ENCODE measurements at places on chromosomes 11 and 22.

GRCh38 chr11:121383716-121384115, 68.4 kb upstream of the SORL1 start:
- no peak for DNase-seq

GRCh38 chr11:109733245-109733644, 311.3 kb downstream of the C11orf87 start:
- DNase-seq, result no peak

- DNase-seq, result no peak
Measured at GRCh38 chr22:30470655-30471054, 1.2 kb downstream of the SEC14L3 start.

GRCh38 chr11:111120161-111120560, 125.4 kb upstream of the POU2AF2 start:
- DNase-seq, result no peak

DNA sequence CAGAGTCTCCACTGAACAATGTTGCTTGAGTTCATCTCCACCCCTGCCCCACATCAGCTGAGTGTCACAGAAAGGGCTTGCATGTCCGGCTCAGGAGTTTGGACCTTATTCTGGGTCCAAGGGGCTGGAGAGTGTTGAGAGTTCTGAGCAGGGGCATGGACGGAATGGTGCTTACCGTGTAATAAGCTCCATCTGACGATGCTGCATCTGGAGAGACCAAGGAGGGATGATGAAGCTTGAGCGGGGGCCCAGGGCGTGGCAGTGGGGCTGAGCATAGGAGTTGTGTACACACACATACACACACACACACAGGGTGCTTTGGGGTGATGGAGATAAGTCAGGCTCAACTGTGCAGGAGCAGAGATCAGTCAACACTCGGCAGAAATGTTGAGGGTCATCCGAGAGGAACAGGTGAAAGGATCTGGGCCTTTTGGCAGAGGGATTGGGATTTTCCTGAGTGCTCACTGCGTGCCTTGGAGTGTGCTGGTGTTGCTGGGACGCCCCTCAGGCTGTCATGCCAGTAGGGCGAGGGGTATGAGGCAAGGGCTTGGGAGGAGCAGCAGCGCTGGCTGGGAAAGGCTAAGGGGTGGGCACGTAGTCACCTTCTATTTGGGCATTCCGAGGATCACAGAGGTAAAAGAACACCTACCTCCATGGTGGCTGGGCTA, 2.3 kb downstream of the USP35 start:
- DNase-seq, result no peak

- no peak for DNase-seq
Measured at GRCh38 chr11:92685049-92685448, 284.4 kb upstream of the MTNR1B start.

GRCh38 chr22:20599117-20599516, 91.7 kb downstream of the MED15 start:
- DNase-seq, result no peak

- no peak for DNase-seq
Measured at GRCh38 chr11:69584160-69584559, 56.8 kb upstream of the CCND1 start.

DNA sequence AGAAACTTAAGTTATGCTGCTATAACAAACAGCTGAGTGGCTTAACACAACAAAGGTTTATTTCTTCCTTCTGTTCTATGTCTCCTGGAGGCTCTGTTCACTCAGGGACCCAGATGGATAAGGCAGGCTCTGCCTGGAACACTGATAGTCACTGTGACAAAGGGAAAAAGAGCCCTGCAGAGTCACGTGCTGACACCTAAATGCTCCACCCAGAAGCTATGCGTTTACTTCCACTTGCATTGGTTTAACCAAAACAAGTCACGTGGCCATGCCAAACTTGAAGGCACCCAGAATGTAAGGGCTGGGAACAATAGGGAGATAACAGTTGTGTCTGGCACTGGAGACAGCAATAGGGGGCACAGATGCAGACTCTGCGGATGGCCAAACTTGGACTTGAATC, 3.4 kb upstream of the MS4A15 start:
- no peak for DNase-seq

- DNase-seq, result no peak
Measured at GRCh38 chr22:24117942-24118341, 63.3 kb upstream of the SUSD2 start.

DNA sequence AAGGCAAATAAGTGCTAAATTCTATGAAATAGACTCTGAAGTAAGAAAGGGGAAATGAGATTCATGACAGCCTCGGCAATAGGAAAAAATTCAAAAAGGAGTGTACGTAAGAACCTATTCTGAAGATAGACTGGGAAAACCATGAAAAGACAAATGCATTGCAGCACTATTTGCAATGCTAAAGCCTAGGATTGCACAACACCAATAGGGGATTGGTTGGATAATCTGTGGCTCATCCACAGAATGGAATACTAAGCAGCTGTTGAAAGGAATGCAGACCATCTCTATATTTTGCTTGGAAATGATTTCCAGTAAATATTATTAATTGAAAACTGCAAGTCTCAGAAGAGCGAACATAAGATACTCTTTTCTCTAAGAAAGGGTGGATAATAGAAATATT, 91.7 kb upstream of the CLMP start:
- no peak for DNase-seq

- no peak for DNase-seq
Measured at GRCh38 chr11:16078936-16079335, 277.4 kb downstream of the SOX6 start.

DNA sequence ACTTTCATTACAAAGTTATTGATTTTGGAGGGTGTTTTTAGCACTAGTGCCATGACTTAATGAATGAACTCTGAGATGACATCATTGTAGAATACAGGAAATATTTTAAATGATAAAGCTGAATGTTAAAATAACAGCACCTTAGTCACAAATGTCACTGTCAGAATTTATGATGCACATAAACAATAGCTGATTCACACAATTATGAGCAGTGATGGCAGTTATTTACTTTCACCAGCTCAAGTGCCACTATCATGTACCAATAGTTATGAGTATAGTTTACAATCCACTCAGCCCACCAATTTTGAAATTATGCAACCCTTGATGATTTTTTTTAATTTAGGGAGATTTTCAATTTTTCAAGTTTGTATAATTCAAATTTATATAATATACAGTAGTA, 23.0 kb downstream of the SERPING1 start:
- no peak for DNase-seq

DNA sequence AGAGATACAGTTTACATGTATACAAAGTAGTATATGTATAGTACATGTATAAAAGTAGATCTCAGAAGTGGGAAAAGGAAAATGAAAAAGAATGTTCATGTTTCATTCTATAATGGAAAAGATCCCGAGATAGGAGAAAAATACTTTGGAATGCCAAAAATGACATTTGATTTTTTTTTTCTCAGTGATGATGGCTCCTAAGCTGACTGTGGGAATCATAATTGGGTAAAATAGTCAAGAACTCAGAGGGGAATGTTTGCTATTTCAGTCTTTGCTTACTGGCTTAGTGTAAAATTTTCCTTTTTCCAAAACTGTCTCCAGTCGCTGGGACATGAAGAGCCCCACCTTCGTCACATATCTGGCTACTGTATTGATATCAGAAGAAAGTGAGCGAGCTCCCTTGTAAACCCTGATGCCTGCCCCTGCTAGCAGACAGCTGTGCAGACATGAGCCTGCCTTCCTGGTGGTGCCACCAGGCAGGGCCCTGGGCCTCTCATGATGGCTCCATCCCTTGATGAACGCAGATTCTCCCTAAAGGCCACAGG, 944.6 kb downstream of the NTM start:
- no peak for DNase-seq

DNA sequence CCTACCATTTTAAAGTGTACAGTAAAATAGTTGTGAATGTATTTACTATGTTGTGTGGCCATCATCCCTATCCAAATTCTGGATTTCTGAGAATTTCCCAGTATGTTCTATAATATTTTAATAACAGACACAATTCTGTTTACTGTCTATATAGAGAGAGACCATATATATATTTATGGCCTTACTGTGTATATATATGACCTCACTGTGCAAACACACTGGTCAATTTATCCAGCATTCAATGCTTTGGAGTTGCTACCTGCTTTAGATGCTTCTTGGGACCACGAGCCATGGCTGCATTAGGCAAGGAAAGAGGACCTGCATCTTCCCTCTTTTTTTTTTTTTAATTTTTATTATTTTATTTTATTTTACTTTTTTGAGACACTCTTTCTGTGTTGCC, 40.2 kb downstream of the SWAP70 start:
- no peak for DNase-seq

GRCh38 chr11:65427691-65428577, 5.3 kb downstream of the NEAT1 start:
- no peak for DNase-seq

DNA sequence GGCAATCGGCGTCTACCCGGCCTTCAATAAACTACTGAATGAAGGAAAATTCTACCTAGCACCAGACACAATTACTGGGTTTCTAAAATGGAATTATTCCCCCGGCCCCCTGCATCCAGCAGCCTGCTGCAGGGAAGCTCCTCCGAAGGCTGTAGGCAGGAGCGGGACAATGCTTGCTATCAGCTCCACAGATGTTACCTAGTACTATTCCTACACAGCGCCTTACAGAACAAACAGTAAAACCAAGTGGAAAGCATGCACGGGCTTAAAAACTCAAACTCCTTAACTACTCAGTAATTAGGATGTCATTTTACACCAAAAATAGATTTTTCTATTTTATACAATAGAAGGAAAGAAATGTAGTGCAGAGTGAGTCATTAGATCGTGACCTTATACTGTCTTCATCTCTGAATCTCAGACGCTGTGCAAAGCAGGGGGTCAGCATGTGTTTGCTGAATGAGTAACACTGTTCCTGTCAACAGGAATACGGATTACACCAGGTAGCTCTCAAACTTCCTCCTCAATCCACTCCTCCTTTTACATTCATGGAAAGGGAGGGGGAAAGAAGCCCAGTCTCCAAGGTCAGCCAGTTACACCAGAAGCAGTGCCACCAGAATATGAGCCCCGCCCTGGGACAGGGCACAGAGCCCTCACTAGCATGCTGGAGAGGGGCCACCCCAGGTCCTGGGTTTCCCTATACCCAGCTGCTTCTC, 74.9 kb downstream of the PACSIN2 start:
- DNase-seq, result no peak

DNA sequence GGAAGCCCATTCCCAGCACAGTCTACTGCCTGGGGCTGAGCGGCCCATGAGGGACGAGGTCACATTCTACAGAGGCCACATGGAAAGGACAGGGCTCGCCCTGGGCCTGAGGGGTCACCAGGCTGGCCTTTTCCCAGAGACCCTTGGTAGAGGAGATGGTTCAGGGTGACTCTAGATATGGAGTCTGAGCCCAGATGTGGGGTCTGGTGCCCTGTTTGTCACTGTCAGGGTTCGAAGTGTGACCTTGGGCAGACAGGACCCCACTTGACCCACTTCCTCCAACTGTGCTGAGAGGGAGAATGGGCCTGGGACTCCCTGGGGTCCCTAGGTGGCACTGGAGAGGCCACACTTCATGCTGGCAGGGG, 81.0 kb downstream of the MYEOV start:
- no peak for DNase-seq

DNA sequence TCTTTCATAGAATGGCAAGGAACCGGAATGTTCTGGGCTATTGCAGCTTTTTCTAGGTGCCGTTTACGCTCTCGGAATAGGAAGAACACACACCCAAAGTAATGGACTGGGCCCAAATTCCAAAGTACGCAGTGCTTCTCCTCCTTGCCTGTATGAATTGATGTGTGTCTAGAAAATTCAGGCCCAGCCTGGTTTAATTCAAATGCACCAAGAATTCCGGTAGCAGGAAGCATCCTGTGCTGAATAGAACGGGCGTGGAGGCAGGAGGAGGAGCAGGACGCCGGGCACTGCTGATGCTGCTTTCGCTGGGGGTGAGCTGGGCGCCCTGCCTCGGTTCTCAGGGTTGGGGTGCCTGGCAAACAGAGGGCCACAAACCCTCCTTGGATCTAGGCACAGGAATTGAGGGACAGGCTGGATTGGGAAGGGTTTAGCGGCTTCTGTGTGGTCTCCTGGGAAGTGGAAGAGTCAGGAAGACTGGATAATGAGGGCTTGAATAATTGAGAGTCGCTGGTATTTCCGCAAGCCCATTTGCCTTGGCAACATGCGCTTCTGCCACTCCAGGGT, 2.0 kb downstream of the PARVB start:
- DNase-seq, result no peak

DNA sequence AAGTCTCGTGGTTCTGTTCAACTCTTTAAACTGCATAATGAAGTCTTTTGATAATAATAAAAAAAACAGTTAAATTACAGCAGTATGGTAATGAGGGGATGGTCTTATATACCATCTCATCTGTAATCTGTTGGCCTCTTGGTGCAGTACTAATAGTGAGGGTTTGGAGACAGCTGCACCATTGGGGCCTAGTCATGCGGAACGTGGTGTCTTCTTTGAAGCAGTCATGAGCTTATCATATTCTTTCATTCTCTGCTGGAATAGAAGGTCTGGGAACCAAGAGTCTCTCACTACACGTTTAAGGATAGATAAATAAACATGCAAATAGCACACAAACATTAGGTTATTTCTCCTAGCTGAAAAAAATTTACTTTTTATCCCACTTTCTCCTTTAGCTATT, 40.9 kb upstream of the OR9Q1 start:
- DNase-seq, result no peak

GRCh38 chr11:75574698-75575602, 12.9 kb downstream of the SERPINH1 start:
- DNase-seq, result no peak

DNA sequence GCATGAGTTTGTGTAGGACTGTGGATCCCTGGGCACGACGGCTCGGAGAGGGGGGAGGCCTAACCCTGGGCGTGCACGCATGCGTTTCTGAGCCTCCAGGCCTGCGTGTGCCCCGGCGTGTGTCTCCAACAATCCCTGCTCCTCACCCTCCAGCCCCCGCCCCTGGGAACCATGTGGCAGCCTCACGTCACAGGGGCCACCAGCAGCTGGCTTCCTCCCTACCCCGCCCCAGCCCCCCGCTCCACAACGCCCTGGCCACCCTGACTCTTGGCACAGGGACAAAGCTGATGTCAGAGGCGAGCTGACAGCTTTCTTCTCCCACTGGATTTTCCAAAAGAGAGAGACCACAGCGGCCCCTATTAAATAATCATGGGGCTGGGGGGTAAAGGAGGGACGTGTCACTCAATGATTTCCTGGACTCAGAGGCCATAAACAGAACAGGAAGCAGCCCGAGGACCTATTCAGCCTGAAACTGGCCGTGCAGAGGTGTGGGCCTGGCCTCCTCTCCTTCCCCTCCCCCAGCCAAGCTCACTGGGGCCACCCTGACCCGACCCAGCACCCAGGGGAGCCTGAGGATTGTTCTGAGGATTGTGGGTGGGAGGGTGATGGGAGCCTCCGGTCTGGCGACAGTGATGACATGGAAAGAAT, 6.8 kb upstream of the LIF start:
- DNase-seq, result no peak

DNA sequence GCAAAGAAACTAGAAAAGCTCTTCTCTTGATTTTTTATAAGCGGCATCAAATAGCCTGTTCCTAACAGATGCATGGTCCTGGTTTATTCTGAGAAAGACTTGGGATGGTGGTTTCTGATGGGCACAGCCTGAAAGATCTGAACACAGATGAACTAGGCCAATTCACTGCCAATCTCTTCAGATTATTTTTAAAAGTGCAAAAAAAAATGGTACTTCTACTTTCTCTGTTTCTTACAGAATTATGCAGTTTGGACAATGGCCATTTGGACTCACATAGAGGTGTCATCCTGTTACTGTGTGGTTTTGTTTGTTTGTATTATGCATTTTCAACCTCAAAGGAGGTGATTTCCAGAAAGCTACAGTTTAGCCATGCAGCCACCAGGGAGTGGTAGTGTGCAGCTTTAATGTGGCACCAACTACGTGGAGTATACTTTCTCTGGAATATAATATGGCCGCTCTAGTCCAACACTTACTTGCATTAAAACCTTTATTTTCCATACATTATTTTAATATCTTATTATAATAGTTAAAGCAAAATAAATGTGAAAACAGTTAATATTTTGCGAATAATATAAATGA, 469.8 kb upstream of the KIRREL3 start:
- no peak for DNase-seq

Measured in activated naive CD4-positive, alpha-beta T cell (primary cell).